ENCODE measurements at places on chromosomes 16 and 17. TPM values are rescaled to one million over a fixed set of nuclear protein-coding genes. Genes with fewer than 3 reads are reported as not detected.

DNA sequence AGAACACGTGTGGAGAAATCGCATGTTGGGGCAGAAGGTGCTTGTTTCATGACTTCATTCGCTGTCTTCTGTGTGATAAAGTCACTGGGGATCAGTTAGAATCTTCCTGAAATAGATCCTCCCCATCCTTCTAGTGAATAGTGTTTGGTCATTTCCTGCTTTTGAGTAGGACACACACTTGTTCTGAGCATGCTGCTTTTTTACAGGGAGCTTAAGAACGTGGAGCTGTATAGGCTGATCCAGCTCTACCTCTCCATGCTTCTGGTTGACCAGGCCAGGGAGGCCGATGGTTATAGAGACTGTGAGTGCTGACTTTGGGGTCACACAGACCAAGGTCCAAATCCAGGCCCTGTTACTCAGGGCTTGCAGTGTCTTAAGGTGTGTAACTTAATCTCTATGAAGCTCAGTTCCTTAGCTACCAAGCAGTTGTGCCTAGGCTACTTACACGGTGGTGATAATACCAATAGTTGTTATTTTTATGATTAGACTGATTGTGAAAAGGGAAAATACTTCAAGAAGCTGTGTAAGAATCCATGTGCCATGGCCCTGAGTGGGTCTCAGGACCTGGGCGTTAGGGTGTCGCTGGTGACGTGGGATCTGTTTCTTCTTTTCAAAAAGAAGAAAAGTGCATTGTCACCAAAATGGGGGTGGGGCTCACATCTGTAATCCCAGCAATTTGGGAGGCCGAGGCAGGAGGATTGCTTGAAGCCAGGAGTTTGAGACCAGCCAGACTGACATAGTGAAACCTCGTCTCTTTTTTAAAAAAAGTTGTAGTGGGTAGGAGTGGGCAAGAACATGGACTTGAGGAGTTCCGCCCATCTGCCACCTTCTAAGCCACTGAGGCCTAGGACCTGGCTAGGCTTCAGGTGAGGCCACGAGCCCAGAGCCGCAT, 64.1 kb upstream of the LGALS9 start:
- DNase-seq = no peak

GRCh38 chr17:31508288-31509094, 117.0 kb downstream of the RAB11FIP4 start:
- no peak for DNase-seq

- DNase-seq = peak; percentile 67
Observed at GRCh38 chr16:88785106-88785924, at the start of gene PIEZO1. TSS of gene PIEZO1 (minus strand) at chr16:88785220. CDS start at chr16:88784964, 256 bp downstream.

DNA sequence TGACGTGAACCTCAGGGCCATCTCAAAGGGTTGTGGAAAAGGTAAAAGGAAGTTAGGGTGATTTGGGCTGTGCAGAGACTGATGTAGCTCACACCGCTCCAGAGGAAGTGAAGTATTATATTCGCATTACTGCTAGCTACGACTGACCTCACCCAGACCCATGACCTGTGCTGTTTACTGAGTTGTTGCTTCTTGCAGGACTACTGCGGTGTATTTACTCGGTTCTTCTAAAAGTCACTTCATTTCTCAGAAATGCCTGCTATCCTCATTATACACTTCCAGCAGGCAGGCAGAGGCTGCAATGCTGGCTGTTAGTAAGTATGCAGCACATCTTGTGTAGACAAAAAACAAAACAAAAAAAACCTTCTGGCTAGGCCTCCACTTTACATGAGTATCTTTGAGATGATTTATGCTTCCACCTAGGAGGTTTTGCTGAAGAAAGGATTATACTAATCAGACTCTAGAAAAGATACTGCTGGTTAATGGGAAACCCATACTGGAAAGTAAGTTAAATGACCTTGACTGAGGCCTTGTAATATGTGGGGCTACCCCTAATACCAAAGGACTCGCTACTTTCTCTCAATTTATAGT, 76.0 kb downstream of the CREBBP start:
- no peak for DNase-seq

DNA sequence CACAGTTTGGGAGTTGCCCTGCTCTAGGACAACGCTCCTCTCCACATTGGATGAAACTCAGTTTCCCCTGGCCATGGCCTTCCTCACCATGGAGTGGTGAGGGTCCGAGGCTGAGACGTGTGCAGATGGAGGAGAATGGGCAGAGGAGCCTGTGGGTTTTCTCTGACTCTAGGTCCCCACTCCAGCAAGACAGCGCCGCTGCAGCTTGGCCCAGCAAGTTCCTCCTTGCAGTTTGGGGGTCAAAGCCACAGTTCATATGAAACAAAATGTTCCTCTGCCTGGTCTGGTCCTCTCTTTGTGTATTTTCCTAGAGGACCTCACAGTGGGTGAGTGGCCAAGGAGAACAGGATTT, 2.3 kb downstream of the C16orf54 start:
- no peak for DNase-seq

Gene C1QL1
- not detected for total RNA-seq

Gene CDH13
- total RNA-seq = 20.3 TPM

- DNase-seq = no peak
Observed at GRCh38 chr17:2140683-2141082, 85.8 kb downstream of the HIC1 start.

GRCh38 chr16:88936008-88936555, 40.9 kb downstream of the CBFA2T3 start:
- DNase-seq = no peak

DNA sequence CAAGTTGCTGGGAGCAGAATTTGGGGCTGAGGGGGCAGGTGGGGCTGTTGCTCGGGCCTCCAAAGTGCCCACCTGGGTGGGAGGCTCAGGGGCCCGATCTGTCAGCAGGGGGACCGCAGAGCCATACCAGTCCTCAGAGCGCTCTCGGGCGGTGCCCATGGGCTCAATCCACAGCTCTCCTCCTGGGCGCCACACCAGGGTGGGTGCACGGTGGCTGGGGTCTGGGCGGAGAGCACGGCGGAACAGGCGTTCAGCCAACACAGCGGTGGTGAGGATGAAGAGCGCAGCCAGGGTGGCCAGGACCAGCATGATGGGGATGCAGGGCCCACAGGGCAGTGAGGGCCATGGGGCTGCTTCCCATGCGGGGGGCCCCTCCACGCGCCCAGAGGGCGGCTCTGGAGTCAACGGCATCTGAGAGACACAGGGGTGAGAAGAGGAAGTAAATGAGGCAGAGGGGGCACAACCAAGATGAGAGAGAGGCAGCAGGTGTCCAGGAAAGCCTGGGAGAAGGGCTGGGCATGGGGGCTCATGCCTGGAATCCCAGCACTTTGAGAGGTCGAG, 1.2 kb downstream of the C16orf54 start:
- no peak for DNase-seq

Gene KRT40
- not detected for total RNA-seq

Gene LPO
- total RNA-seq = not detected

Gene CMTM2
- 5.4 TPM for total RNA-seq

Measured in left lung (tissue), 14 donors.